ENCODE measurements at places on chromosomes 7 and 10. TPM values are rescaled to one million over a fixed set of nuclear protein-coding genes. Genes with fewer than 3 reads are reported as not detected.

The DNAJB6 gene
- 191 TPM for total RNA-seq

The DOCK1 gene
- 29.8 TPM for total RNA-seq

The OR2A7 gene
- total RNA-seq, result not detected

The ATRNL1 gene
- total RNA-seq, result 11.4 TPM

The PTPRZ1 gene
- not detected for total RNA-seq

The MSS51 gene
- total RNA-seq, result 0.60 TPM

The HABP2 gene
- not detected for total RNA-seq

The GPR22 gene
- not detected for total RNA-seq

The PURB gene
- total RNA-seq, result 16.9 TPM

The FAM53B gene
- 8.7 TPM for total RNA-seq

The GBF1 gene
- total RNA-seq, result 32.9 TPM

The NEUROD6 gene
- not detected for total RNA-seq

The ACTL6B gene
- total RNA-seq, result not detected

The EGR2 gene
- 0.09 TPM for total RNA-seq

The PLXNA4 gene
- total RNA-seq, result 0.36 TPM

The MOGAT3 gene
- not detected for total RNA-seq

The TRDMT1 gene
- 4.3 TPM for total RNA-seq

The ADRB1 gene
- 1.1 TPM for total RNA-seq

The RNF32 gene
- total RNA-seq, result not detected

The AOAH gene
- 0.53 TPM for total RNA-seq

The PIP gene
- not detected for total RNA-seq

The TRIM8 gene
- total RNA-seq, result 66.8 TPM

The ZNF853 gene
- 5.4 TPM for total RNA-seq

The PWWP2B gene
- total RNA-seq, result 12.1 TPM

The FAM204A gene
- total RNA-seq, result 160 TPM

The PIK3AP1 gene
- total RNA-seq, result 12.1 TPM

The PDE1C gene
- 133 TPM for total RNA-seq

The NXPH1 gene
- total RNA-seq, result not detected

The HTR5A gene
- not detected for total RNA-seq

The OR13A1 gene
- total RNA-seq, result not detected

The SVIL gene
- 8.5 TPM for total RNA-seq

The EBLN1 gene
- not detected for total RNA-seq

The GNG11 gene
- 27.9 TPM for total RNA-seq

The BMPER gene
- 0.55 TPM for total RNA-seq

The SLC18A3 gene
- total RNA-seq, result not detected

The CHRM2 gene
- not detected for total RNA-seq

The ITPRID1 gene
- not detected for total RNA-seq

The NAT16 gene
- total RNA-seq, result 0.93 TPM

The ARMH3 gene
- total RNA-seq, result 6.0 TPM

The BAG3 gene
- 39.8 TPM for total RNA-seq

The HPSE2 gene
- not detected for total RNA-seq

The SH2D4B gene
- 0.07 TPM for total RNA-seq

The HNRNPA2B1 gene
- 257 TPM for total RNA-seq

The SFRP4 gene
- not detected for total RNA-seq

The LIPM gene
- total RNA-seq, result not detected

The PTPRE gene
- 4.7 TPM for total RNA-seq

The C10orf105 gene
- not detected for total RNA-seq

The LRRTM3 gene
- not detected for total RNA-seq

The ASB13 gene
- 9.5 TPM for total RNA-seq

The HKDC1 gene
- total RNA-seq, result 22.7 TPM

The OPALIN gene
- total RNA-seq, result not detected

The GRM3 gene
- not detected for total RNA-seq

The PNLIP gene
- not detected for total RNA-seq
